OCI-M1 (cell line): ENCODE measurements at places on chromosomes 16 and 17.

DNA sequence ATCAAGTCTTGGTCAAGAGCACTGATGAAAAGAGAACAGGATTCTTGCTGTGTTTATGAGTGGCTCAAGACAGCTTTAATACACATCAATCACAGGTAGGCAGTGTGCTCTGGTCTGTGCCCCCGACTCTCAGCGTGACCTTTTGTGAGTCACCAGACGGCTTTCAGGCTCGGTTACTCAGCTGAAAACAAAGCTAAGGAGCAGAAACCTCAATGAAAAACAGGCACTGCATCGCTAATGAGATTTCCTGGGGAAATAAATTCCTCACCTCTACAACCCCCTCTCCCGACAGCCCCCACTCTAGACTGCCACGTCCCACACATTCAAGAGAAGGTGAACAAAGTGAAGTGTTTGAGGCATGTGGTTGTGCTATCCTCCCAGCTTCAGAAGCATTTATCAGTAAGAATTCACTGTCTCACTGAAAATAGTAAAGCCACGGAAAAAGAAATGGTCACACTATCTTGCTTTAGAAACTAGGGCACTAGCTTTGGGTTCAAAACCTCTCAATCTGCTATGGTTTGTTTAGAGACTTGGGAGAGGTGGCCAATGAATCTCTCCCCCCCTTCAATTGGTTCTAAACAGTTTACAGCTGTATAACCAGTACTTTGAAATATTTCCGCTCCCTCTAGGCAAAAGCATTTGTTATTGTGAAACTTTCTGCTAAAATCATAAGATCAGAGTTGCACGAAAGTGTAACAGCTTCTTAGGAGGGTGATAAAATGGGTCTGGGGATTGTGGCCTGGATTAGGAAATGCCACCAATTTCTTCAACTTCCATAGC lies 199.5 kb upstream of the PMFBP1 start:
- no peak for DNase-seq

- DNase-seq = no peak
Observed at GRCh38 chr17:64611369-64611768, 50.7 kb downstream of the SMURF2 start.

DNA sequence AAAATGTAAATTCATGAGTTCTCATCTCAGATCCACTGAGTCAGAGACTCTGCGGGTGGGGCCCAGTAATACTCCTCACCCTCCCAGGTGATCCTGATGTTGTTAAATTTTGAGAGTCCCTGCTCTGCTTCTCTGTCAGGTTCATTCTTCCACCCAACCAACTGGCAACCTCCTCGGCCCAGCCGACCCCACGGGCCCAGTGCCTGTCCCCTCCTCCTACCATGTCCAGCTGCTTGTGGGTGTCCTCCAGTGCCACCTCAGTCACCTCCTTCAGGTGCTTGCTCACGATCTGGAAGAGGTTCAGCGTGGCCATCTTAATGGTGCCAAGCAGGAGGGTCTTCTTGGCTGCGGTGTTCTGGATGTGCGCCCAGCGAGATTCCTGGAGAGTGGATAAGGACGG lies 9.8 kb downstream of the CCDC42 start:
- DNase-seq = no peak

DNA sequence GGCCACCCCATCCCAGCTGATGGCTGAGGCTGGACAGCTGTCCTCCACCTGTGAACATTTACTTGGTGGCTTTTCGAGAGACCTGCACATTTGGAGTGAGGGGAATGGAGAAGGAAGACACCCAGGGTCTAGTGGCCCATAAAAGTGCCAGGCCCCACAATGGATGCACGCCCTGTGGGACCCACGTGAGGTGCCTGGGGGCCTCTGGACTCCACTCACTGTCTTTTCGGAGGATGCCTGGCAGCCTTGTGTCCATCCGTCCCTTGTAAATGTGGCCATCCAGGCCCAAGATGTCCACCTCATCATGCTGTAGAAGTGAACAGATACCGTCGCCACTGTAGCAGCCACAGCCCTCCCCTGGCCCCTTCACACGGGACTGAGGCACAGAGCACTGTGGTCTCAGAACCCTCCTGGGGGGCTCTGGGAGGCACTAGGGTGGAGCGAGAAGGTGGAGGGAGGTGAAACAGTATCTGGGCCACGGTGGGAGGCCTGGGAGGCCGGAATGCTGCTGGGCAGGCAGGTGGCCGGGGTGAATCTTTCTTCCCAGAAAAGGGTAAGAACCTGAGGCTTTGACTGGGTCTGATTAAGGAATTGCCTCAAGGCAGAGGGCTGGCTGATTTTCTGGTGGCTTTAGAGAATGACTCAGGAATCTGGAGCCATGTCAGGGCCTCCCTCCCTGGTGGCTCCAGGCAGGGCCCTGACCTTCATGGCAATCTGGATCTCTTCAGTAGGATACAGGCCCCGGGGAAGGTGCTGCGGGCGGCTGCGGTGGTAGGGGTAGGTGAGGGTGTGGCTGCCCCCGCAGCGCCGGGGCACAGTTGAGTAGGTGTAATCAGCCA lies 11.5 kb downstream of the UBALD2 start:
- peak; percentile 36 for DNase-seq

DNA sequence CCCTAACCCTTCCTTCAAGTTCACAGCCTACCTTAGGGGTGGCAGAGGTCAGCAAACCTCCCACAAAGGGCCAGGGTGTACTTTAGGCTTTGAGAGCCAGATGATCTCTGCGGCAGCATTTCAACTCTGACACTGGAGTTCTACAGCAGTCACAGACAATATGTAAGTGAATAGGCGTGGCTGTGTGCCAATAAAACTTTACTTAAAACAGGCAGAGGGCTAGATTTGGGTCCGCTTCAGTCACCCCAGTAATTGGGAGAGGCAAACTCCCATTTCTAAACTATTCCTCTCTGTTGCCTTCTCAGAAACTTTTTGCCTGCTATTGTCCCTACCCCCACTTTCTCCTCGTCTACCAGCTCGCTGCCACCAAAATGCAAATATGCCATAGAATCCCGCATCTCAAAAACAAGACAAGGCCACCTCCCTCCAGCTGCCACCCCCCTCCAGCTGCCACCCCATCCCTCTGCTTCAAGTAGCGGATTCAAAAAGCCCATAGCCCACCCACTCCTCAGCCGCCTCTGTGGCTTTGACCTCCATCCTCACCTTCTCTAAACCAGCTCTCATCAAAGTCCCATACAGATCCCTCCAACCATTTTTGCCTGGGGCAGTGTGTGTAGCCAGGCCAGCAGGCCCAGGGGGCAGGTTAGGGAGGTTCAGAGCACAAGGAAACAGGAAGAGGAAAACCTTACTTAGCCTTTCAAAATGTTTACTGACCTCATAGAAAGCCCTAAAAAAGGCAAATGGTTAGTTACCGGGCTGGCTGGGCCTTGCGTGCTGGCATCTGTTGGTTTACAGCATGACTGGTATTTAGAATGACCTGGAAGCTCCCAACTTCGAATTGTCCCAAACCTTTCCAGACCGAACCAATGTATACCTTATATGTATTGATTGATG lies 19.9 kb upstream of the DNAH17 start:
- DNase-seq = no peak

DNA sequence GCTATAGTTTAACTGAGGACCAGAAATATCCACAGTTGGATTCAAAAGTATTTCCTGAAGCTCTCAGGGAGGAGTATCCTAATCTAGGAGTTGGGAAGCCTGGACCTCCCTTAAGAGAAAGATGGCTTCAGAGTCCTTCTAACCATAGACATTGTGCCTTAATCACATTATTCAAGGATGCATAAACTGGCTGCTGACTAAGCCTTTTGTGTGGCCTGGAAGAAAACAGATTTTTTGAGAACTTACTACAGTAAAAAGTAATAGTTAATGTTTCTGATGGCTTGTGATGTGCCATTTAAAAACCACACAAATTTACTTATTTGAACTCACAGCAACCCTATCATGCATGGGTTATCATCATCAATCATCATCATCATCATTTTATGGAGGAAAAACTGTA lies 126.2 kb upstream of the RPL38 start:
- DNase-seq = no peak

- DNase-seq = peak; percentile 82
Observed at GRCh38 chr17:32319548-32319905, 22.4 kb downstream of the C17orf75 start.

DNA sequence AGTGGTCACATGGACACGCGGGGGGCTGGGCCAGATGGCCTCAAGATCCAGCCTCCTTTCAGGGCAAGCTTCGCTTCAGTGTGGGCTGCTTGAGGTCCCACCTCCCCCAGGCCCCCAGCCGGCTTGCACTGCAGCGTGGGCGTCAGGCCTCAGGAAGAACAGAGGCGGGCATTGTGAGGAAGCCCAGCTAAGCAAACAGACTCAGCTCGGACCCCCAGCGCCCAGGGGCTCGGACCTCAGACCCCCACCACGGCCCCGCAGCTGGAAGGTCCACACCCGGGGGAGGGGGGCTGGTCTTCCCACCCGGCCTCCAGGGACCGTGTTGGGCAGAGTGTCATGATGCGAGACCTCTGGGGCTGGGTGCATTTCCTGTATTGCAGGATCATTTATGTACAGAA lies 24.7 kb upstream of the ZNF469 start:
- no peak for DNase-seq

- no peak for DNase-seq
Observed at GRCh38 chr16:76771216-76771615, 419.8 kb upstream of the MON1B start.

- DNase-seq = peak; percentile 37
Observed at GRCh38 chr17:15971098-15971678, 26.3 kb downstream of the ADORA2B start.

DNA sequence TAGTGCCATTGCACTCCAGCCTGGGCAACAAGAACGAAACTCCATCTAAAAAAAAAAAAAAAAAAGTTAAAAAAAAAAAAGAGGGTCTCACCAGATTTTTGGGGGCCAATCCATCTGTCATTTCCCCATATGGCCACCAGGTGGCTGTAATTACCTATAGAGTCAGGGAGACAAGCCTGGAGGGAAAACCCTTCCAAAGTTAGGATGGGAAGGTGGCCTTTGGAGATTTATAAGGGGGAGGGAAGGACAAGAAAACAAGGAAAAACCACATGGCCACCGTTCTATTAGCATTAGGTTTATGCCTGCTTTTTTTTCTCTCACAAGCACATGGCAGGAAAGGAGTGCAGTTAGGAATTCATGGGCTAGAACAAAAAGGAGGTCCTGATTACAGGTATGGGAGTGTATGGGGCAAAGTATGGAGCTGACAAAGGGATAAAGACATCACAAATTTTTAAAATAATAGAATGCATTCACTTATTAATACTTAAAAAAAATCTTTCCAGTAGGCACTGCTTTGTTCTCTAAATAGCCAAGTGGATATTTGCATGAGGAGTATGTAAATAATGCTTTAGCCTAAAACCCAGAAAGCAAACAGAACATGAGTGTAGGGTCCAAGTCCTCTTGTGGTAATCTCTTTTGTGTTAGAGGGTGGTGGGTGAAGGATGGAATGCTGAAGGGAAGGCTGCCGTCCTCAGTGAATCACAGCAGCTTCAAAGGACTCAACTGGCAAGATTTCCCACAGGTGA lies 5.1 kb downstream of the CYB5D1 start:
- peak; percentile 69 for DNase-seq

DNA sequence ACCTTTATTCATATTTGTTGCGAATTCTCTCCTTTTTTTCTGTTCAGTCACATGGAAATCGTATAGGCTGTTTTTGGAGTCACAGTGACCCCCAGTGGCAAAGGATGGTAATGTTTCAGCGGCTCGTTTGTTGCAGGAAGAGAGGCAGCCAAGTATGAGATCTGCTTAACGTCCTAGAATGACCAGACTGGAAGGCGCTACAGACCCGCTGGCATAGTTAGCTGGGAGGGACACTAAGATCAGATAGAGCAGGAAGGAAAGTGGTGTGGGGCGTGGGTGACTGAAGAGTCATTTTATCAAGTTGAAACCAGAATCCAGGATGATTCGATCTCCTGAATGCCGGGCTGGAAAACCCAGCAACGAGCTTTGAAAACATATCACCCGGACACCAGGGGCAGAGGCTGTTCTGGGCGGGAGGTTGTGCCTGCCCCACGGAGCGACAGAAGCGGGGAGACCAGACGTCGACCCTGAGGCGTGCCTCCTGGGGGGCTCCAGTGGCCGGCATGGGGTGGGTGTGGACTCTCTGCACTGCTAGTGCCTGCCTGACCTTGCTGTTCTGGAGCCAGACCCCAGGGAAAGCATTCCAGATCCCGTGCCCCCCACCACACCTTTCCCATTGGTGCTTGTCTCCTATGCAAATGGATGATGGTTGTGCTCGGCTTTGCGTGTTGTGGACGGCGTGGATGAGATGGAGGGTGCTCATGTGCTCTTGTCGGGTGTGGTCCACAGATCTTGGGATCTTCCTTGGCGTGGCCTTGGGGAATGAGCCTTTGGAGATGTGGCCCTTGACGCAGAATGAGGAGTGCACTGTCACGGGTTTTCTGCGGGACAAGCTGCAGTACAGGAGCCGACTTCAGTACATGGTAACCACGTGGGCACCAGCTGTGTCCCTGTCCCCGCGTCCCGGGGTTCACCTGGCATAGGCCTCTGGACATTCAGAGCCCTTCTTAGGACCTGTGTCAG lies 7.7 kb downstream of the IL34 start:
- peak; percentile 95 for DNase-seq

DNA sequence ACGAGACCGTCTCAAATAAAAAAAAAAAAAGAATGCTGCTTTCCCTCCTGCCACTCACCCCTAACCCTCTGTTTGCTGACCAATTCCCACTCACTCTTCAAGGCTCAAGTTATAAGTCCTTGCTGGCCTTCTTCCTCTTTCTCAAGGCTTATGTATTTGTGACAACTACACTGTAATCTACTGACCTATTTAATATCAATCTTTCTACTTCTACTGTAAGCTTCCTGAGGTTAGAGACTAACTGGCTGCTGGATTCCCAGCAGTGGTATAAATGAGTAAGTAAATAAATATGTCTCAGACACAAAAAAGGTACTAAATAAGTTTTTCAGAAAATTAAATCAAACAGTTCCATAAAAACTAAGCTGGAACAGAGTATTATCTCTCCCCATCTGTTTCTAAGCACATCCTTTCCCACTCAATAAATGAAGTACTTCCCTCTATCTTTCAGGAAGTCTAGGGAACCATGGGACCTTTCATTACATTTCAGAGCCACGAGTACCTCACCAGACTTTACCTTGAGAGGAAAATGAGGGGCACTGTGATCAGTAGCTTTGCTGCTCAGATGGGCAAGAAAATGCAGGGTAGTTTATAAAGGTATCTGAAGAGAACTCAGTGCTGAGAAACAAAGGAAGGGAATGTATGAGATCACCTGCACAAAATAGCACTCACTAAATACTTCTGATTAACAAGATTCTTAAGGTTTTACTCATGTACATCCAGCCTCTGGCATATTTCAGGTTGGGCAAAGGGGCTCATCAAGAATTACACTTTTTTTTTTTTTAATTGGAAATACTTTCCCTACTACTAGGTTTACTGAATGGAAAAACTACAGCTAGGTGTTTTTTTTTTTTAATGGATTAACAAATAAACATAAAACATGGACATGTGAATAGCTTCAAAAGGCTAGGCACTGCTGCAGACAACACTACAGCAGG lies 10.8 kb downstream of the SSH2 start:
- DNase-seq = peak; percentile 60
